ENCODE measurements at places on chromosomes 1 and 21. TPM values are rescaled to one million over a fixed set of nuclear protein-coding genes. Genes with fewer than 3 reads are reported as not detected.

DNA sequence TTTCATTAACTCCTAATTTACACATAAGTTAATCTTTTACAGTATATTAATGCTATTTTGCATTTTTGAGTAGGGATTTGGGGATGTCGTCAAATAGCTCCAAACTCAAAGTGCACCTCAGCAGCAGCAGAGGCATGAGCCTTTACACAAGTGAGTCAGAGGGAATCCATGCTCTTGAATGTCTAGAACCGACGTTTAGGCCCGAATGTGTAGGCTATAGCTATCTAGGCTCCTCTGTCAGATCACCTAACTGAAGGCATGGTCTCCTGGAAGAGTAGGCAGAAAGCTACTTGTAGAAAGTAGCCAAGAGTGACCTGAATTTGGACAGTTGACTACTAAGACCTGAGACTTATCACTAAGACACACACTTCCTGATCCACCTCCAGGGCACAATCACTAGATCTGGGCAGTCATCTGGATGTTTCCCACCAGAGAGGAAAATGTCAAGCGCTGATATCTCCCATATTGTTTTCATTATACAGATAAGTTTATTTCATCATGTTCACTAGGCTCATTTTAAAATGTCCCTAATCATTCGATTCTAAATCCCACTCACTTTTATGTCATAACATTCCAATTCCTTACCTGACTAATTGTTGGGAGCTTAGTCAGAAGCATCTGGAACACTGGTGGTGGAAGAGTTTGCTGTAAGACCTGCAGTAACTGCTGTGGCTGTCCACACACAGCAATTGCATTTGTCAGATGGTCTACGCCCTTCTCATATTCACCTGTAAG is 15.3 kb downstream of the TOMM20 start:
- H3K4me3 ChIP-seq: no peak overlapping the region
- H3K27ac ChIP-seq: no peak overlapping the region
- H3K27me3 ChIP-seq: no peaks in the 10 kb centered on the region
- DNase-seq: no peak
- no peaks in the 10 kb centered on the region for H3K4me1 ChIP-seq

DNA sequence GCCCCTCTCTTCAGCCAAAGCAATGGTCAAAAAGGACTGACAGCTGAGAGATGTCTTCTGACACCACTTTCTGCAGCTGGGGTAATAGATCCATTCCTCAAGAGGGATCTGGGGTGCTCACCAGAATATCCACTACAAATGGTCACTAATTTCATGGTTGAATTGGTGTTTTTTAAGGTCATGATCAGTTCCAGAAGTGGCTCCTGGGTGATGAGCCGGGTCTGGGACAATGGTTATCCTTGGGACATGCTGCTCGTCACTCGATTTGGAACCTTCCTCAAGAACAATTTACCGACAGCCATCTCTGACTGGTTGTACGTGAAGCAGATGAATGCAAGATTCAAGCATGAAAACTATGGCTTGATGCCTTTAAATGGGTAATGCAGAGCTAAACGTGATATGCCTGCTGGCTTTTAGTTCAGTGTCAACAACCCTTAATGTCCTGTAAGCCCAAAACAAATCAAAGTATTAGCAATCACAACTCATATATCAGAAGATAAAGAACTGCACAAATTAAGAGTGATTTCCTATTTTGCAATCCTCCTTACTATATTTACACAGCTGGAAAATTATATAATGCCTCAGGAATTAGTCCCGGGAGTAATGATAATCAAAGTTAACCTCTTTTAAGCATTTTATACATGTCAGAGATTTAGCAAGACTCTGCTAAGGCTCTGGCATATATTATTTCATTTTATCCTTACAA is 20.1 kb downstream of the FMO3 start:
- H3K4me1 ChIP-seq: no peaks in the 10 kb centered on the region
- H3K4me3 ChIP-seq: no peak overlapping the region
- peak; percentile 16 for DNase-seq
- no peaks in the 10 kb centered on the region for H3K27me3 ChIP-seq
- no peaks in the 10 kb centered on the region for H3K36me3 ChIP-seq

DNA sequence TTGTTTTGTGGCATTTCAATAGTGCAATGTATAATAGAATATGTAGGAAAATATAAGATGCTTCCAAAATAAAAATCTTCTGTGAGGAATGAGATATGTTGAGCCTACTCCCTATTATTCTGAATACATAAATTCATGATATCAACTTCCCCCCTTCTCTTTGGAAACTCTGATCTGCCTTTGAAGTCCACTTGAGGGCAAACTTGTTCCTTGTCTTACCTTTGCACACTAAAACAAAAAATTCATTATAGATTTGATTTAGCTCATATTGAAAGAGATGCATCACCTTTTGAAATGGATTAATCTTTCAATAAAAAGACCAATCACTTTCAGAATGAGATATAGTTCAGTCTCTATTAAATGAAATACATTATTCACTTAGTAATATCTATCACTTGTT is 580.7 kb upstream of the ADGRL4 start:
- H3K27me3 ChIP-seq: no peaks in the 10 kb centered on the region
- H3K27ac ChIP-seq: no peak overlapping the region

The CELA3A gene
- total RNA-seq: not detected

DNA sequence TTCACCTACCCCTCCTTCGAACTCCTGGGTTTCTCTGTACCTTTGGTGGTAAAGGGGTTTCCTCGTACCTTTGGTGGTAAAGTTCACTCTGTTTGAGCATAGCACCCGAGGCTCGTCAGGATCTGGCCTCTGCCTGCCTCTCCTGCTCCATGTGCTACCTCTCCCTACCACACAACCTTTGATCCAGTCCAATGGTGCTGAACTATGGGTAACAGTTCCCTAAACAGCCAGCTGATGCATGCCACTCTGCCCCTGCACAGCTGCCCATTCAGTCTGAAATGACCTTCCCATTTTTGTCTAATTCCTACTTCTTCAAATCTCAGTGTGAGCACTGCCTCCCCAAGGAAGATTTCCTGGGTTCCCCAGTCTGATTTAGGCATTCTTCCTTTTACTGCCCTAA is 14.0 kb downstream of the OVAAL start:
- no peak overlapping the region for H3K27ac ChIP-seq
- H3K27me3 ChIP-seq: no peaks in the 10 kb centered on the region
- H3K36me3 ChIP-seq: no peaks in the 10 kb centered on the region
- DNase-seq: no peak
- peaks cover 16% of the 10 kb centered on the region for H3K4me1 ChIP-seq

The TLCD4 gene
- 0.99 TPM for total RNA-seq

DNA sequence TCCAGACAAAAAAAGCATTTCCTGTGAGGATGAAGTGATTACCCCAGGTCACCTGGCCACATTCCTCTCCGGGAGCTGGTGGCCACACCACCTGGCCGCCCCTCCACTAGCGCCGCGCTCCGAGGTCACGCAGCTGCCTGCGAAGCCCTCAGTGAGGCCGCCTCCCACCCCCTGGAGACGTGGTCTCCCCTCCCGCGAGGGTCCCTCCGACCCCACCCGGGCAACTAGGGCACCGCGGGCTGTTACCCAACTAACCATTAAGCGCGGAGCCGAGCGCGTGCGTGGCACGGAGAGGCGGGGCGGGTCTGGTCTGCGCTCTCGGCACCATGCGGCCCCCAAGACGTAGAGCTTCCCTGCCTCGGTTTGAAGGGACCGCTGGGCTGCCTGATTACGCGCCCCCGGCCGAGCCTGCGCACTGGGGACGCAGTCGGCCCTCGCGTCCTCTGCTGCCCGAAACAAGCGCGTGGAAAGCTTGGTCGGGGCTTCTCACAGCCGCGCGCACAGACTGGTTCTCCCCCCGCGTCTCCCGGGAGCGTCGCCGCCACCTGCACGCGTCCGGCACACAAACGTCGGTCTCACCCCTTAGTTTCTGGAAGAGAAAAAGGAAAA is 106.5 kb downstream of the SLC16A1 start:
- H3K27ac ChIP-seq: no peak overlapping the region
- peaks cover 9% of the 10 kb centered on the region for H3K4me1 ChIP-seq
- DNase-seq: peak; percentile 56
- H3K4me3 ChIP-seq: peak overlapping the region; percentile 58
- peaks cover 3% of the 10 kb centered on the region for H3K27me3 ChIP-seq

DNA sequence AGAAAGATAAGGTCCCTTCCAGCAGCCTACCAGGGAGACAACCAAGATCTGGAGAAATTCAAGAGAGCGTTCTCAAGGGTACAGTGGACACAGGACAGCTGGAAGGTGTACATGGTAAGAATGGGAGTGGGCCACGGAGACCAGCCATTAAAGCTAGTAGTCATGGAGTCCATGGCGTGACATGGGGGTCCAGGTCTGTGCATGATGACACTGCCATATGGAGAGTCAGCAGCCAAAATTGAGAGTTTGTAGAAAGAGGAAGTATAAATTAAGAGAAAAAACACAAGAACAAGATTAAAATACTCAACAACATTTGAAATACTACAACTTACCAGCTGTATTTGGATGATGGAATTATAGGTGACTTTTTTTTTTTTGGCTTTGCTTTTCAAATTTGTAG is 7.9 kb upstream of the LORICRIN start:
- H3K4me1 ChIP-seq: no peaks in the 10 kb centered on the region
- H3K27me3 ChIP-seq: no peaks in the 10 kb centered on the region
- H3K27ac ChIP-seq: no peak overlapping the region
- no peak overlapping the region for H3K4me3 ChIP-seq

The ERICH3 gene
- total RNA-seq: not detected

DNA sequence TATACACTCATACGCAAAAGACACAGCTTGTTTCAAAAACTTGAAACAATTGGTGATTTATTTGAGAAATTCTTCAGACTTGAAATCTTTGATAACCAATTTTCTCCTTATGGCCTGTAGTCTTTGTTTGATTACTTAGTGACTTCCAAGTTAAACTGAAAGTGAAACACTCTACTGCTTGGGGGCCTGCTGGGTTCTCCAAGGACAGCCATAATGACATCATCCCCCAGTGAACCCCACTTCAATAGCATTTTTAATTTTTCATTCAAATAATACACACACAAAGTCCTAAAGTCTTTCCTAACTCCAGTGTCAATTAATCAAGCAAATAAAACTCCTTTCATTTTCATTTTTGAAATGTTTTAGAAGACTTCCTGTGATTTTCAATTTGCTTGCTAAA is 59.2 kb downstream of the KRTAP19-8 start:
- H3K4me1 ChIP-seq: no peaks in the 10 kb centered on the region
- H3K27ac ChIP-seq: no peak overlapping the region
- H3K27me3 ChIP-seq: no peaks in the 10 kb centered on the region
- no peaks in the 10 kb centered on the region for H3K36me3 ChIP-seq
- no peak overlapping the region for H3K4me3 ChIP-seq

The GRIK1 gene
- total RNA-seq: not detected

- H3K36me3 ChIP-seq: no peaks in the 10 kb centered on the region
- no peak overlapping the region for H3K27ac ChIP-seq
- no peaks in the 10 kb centered on the region for H3K27me3 ChIP-seq
- DNase-seq: peak; percentile 45
These were observed 19.8 kb upstream of the HSPG2 start for GRCh38 chr1:21956720-21957552.

DNA sequence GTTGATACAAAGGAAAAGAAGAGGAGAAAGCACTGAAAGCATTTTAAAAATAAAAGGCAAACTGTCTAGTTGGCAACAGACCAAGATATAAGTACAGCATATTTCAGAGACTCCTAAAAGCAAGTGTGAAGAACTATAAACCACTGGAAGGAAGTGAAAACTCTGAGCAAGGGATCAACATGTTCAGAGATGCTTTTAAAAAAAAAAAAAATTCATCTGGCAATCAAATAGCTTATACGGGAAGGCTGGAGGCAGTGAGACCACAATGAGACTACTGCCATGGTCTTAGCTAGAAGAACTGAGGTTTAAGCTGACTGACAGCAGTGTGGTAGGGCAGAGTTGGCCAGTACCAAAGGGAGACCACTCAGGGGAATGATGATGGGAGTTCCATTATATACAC is 124.3 kb downstream of the VAV3 start:
- no peaks in the 10 kb centered on the region for H3K27me3 ChIP-seq
- H3K4me3 ChIP-seq: no peak overlapping the region
- H3K4me1 ChIP-seq: no peaks in the 10 kb centered on the region
- no peak overlapping the region for H3K27ac ChIP-seq
- no peak for DNase-seq

The KCNT2 gene
- 5.9 TPM for total RNA-seq

GRCh38 chr1:248752161-248753028 is 3.2 kb downstream of the LYPD8 start:
- no peaks in the 10 kb centered on the region for H3K36me3 ChIP-seq
- no peaks in the 10 kb centered on the region for H3K27me3 ChIP-seq
- no peak for DNase-seq
- H3K27ac ChIP-seq: no peak overlapping the region

DNA sequence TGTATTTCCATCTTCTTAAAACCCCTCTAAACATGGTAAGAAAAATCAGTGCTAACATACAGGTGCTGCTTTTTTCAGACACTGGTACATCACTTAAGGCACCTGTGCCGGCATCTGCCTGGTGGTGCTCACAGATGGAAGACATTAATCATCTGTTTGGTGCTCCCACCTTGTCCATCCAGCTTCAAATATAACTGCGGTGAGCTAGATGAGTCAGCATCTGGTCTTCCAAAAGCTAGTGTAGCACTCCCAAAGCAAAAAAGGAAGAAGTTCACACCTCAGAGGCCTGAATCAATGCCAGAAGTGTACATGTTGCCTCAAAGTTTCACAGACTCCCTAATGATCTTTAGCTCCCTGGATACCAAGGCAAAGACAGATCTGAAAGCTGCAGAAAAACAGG is 44.4 kb downstream of the TM2D1 start:
- DNase-seq: peak; percentile 23
- H3K4me1 ChIP-seq: no peaks in the 10 kb centered on the region
- no peaks in the 10 kb centered on the region for H3K27me3 ChIP-seq
- no peak overlapping the region for H3K4me3 ChIP-seq
- H3K27ac ChIP-seq: no peak overlapping the region
- peaks cover 9% of the 10 kb centered on the region for H3K36me3 ChIP-seq

- no peak overlapping the region for H3K4me3 ChIP-seq
- H3K27ac ChIP-seq: no peak overlapping the region
- H3K4me1 ChIP-seq: no peaks in the 10 kb centered on the region
- peaks cover 13% of the 10 kb centered on the region for H3K27me3 ChIP-seq
- DNase-seq: no peak
These were observed 43.6 kb downstream of the RAP1GAP start for GRCh38 chr1:21625390-21626190.

DNA sequence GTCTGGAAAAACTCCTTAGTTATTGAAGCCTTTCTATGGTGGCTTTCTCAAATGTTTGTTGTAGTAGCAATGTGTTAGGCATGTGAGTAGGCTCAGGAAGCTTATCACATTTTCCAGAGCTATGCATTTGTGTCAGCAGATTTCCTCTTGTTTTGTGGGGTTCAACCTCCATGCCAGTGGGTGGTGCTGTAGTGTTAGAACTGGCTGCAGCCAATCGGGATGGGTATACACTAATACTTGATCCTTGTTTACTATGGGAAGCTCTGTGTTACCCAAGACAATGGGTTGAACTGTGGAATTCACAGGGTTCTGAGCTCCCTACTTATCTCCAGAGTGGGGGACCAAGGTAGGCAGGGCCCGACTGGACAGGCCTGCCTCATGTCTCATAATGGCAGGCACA is 348.5 kb upstream of the ADAMTS5 start:
- no peak for DNase-seq
- no peaks in the 10 kb centered on the region for H3K36me3 ChIP-seq
- H3K27ac ChIP-seq: no peak overlapping the region
- H3K4me1 ChIP-seq: no peaks in the 10 kb centered on the region
- no peak overlapping the region for H3K4me3 ChIP-seq

GRCh38 chr1:119477710-119478109 is 29.3 kb upstream of the HSD3B1 start:
- no peak for DNase-seq
- H3K4me1 ChIP-seq: no peaks in the 10 kb centered on the region
- no peaks in the 10 kb centered on the region for H3K36me3 ChIP-seq
- H3K27ac ChIP-seq: no peak overlapping the region
- H3K4me3 ChIP-seq: no peak overlapping the region
- H3K27me3 ChIP-seq: no peaks in the 10 kb centered on the region

- H3K27ac ChIP-seq: no peak overlapping the region
- H3K4me1 ChIP-seq: no peaks in the 10 kb centered on the region
- no peaks in the 10 kb centered on the region for H3K36me3 ChIP-seq
- H3K4me3 ChIP-seq: no peak overlapping the region
- no peak for DNase-seq
These were observed 121.6 kb downstream of the RGS7 start for GRCh38 chr1:241235256-241235897.

Data from astrocyte (in vitro differentiated cells and primary cell).